ENCODE measurements at places on chromosomes 1 and 21.

DNA sequence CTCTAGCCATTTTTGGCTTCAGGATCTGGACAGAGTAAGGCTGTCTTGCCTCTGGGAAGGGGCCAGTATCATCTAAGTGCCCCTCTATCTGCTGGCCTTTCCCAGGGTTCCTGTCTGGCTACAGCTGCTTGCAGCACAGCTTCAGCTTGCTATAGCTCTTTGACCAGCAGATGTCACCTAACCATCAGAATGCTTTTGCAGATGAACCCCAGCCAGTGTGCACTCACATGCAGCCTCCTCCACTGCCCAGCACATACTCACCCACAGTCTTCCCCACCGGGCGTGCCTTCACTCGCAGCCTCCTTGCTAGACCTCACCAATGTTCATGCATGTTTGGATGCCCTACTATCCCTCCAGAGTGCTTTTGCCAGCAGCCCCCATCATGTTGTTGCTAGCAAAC lies 769.0 kb downstream of the BRINP3 start:
- no peak for DNase-seq

DNA sequence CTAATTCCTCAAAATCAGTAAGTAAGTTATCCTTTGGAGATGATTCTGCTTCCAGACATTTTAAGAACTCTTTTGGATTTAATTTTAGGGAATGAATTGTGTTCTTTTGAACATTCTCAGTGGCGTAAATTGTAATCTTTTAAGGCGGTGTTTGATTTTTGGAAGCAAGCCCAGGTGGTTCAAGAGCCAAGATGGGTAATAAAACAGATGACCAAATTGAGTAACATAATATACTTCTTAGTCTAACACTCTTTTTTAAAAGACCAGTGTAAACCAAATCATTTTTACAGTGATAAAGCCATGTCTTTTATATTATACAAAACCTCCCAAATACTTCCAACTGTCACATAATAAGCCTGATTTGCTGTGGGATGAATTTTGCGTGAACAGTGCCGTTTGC lies 133.8 kb downstream of the LRRC40 start:
- DNase-seq: no peak

- DNase-seq: no peak
Observed at GRCh38 chr1:218284377-218284916, 646 bp upstream of the RRP15 start.

- no peak for DNase-seq
Observed at GRCh38 chr1:24353292-24353891, 34.2 kb downstream of the GRHL3 start.

- DNase-seq: no peak
Observed at GRCh38 chr1:98028800-98029199, 108.0 kb upstream of the DPYD start.

- no peak for DNase-seq
Observed at GRCh38 chr1:113654883-113655282, 104.4 kb downstream of the PHTF1 start.

GRCh38 chr1:18452550-18452949 lies 28.2 kb upstream of the KLHDC7A start:
- no peak for DNase-seq

DNA sequence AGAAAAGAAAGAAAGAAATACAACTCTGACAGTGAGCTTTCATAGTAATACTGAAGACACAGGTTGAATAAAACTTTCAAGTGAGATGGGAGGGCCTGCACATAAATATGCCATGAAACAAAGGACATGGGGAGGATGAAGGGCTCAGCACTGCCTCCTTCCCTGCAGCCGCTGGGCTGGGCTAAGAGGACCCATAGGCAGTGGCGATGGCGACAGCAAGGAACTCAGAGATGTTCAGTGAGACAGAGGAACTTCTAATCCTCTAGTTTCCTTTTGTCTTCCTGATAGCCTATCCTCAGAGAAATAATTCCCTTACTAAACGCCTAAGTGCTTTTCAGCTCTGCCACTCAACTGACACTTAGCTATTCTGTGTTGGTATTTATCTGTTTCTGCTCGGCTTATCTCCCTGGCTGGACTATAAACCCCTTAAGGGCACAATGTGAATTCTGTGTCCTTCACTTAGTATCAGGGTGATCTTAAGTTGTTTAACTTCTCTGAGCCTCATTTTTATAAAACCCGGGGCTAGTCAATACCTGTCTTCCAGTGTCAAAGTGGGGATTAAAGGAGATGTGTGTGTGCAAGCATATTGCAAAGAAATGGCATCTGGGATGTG lies 24.4 kb upstream of the IER5 start:
- DNase-seq: no peak

- no peak for DNase-seq
Observed at GRCh38 chr1:48831120-48831978, 54.7 kb upstream of the BEND5 start.

Data from hippocampal formation (tissue), 2 donors.